ENCODE measurements at places on chromosomes 13 and 19.

DNA sequence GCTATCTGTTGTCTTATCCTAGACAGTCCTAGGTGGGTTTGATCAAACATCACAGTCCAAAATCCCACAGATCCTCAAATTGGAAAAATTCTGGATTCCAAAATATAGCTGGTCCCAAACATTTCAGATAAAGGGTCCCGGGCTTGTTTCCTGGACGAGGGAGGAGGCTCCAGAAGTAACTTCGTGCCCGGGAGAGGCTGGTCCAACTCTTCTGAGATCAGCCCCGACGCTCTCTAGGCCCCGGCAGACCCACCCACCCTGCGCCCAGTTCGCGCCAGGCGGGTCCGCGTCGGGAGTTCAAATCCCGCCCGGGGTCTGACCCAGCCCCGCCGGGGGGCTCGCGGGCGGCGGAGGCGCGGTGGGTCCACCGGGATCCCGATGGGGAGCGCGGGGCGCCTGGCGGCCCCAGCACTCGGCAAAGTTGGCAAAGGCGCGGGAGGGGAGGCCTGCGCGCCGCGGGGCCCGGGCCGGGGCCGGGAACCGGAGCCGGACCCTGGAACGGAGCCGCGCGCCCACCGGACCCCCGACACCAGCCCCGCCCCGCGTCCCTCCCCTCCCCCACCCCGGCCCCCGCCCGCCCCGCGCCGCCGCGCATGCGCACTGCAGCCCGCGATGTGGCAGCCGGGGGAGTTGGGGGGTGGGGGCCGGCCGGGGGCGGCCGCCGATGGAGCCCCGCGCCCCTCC lies 513 bp downstream of the MIER2 start:
- peak; percentile 36 for DNase-seq

DNA sequence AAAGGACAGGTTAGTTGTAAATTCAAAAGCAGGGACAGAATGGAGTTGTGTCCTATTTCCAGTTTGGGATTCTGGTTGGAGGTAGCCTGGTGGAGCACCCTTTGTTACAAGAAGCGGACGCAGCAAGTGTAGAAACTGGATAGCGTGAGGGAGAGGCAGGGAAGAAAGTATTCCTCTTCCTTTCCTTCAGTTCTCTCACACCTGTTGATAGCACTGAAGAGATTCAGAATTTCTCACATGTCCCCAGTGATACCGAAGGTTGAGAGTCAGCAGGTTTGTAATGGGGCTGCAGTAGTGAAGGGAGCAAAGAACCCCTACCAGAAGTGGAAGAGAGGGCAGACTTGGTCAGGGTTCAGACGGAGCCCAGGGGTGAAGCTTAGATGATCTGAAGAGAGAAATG lies 399.2 kb downstream of the SPRY2 start:
- no peak for DNase-seq

DNA sequence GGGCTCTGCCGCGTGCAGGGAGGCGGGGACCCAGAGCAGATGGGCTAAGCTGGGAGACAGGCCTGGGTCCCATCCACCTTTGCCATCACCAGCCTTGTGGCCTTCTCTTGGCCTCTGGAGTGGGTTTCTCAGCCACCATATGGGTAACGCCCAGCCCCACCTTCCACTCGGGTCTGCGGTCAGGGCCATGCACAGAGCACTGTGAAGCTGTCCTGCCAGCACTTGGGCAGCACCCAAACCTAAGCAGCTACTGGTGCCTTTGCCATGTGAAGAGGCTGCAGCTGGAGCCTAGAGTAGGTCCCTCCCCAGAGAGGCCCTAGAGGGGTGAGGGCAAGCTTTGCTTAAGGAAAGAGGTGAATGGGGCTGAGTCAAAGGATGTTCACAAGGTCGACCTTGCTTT lies 24.1 kb upstream of the NPAS1 start:
- no peak for DNase-seq

GRCh38 chr13:65292488-65292901 lies 1937.6 kb downstream of the PCDH9 start:
- peak; percentile 13 for DNase-seq

GRCh38 chr19:51367255-51367564 lies 1.0 kb upstream of the ETFB start:
- DNase-seq: no peak

- no peak for DNase-seq
Observed at GRCh38 chr19:42250666-42251531, 4.0 kb downstream of the ERF start.

DNA sequence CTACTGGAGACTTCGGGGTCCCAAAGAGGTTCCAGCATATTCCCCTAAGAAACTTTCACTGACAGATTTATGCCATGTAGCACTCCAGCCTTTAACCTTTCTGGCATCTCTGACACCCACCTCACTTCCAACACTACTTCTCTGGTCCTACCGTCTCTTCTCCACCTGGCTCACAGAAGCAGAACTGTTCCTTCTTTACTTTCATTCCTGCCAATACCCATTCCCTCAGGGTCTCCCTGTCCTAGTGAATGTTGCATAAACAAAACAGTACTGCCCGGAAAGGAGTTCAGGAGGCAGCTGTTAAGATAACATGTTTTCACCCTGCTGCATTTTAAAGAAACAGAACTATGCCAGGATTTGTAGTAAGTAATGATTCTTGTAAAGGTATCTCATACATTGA lies 136.0 kb upstream of the MIR17HG start:
- no peak for DNase-seq

All from OCI-M1 (cell line).